Transverse colon (tissue), 4 donors: ENCODE measurements at places on chromosomes 3 and 15. TPM values are rescaled to one million over a fixed set of nuclear protein-coding genes. Genes with fewer than 3 reads are reported as not detected.
A peak's percentile ranks its signal among the peaks of the same experiment; 100 is the strongest.

- peak; percentile 47 for DNase-seq
These were observed 33.1 kb downstream of the GRK7 start for GRCh38 chr3:141796081-141796888.

DNA sequence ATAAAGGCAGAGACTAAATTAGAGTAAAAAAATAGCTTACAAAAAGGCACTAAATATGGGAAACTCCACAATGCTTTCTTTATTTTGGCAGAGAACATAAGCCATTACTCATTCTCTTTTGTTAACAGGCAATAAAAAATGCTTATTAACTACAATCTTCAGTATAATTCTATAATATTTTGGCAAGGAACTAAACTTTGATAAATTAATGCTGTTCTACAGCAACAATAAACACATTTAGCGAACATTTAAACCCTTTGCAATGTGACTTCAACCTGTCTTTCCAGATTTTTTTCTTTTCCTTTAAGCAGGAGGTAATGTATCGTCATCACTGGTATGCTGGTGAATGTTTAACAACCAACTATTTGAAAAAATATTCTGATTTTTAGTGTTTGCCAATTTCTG lies 42.2 kb upstream of the POU1F1 start:
- no peak for DNase-seq

GRCh38 chr15:64930019-64930652 lies 18.4 kb downstream of the ANKDD1A start:
- peak; percentile 44 for DNase-seq

DNA sequence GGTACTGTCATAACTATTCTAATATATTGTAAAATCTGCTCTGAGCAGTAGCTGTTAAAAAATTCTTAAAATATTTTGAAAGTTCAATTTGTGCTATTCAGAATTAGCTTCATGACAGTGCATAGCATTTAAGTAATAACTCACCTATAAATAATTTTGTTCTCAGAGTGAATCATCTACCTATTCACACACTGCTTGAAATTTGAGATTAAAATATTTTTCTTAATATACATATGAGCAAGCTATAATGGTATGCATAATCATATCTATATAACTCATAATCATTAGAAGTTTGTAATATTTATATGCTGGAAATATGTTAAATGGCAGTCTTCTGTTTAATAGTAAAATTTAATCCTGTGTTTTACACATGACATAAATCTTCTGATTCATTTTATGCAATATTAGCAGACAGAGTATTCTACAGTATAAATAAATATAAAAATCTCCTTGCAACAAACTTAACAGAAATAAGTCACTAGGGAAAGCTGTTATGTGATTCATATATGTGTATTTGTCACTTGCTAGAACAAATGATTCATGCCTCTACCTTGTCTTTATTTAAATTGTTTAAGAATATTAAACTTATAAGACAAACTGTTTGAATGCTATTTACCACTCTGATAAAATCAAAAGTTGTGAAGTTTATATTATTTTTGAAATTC lies 710.8 kb downstream of the PLOD2 start:
- no peak for DNase-seq

DNA sequence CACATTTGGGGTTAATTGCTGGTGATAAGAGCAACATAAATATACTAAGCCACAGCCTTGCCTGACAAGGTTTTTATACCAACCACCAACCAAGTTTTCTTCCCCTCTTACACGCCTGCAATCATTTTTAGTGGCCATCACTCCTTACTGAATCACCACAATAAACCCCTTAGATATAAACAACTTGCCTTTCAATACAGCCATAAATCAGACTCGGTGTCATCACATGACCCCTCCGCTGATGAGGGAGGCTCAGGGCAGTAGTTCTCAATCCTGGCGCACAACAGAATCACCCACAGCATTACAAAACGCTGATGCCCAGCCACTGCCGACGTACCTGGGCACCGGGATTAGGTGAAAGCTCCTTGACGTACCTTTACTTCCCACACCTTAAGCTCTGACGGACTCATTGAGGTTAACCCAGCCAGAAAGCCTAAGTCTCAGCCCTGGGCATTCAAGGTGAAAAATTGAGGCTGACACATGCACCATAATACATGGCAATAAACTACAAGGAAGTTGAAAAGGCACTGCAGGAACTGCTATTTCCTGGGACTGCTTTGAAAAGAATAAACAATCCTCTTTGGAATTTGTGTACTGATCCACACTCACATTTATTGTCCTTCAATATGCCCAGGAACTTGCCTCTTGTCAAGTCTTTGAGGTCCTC lies 17.1 kb downstream of the ADCY5 start:
- DNase-seq = peak; percentile 48

DNA sequence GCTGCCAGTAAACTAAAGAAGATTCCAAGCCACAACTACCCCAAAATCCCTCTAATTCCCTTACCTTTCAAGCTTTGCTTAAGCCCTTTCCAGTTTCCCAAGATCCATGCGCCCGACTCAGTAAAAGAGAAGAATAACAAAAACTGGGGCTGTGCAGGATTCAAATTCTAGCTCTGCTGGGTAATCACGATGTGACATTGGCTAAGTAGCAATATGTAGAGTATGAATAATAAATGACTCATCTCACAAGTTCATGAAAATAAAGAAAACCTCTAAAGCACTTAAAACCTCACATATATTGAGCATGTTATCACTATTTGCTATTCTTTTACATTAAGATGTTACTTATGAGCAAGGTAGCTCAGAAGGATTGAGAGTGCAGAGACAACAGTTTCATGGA lies 522.2 kb upstream of the ZNF717 start:
- no peak for DNase-seq

- DNase-seq = no peak
These were observed 216.5 kb upstream of the CGNL1 start for GRCh38 chr15:57159767-57160166.

- no peak for DNase-seq
These were observed 511.9 kb downstream of the GBE1 start for GRCh38 chr3:81249540-81250029.

DNA sequence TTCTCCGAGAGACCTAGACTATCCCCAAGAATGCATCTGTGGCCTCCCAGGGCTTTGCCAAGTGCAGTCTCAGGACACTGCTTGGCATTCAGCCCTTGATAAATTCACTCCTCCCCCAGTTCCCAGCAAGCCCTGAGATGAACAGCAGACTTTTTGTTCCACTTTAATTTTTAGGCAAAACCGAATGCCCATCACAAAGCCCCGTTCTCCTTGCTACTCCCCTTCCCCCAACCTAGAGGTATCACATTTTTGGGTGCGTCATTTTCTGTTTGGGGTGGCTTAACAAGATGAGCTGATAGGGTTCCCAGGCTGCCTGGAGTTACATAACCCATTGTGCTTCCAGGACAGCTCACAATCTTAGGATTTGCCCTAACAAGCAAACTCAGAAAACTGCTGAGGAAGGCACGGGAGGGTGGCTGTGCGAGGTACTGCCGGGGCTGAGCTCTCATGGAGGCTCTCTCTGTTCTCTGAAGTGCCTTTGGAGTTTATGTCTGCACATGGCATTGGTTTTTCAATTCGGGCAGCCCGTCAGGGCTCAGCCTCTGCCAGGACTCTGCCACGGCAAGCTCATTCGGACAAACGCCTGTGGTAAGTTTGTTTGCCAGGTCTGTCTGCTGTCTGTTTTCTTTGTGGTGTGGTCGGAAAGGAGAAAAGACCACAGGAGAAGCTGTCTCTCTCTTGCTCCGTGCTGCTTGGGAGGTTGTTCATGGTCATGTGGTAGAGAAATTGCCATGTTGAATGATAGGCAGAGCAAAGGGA lies at the start of gene TRAK1:
Gene TRAK1, plus strand, starts transcription at position 385 of the 759 bp plus-strand sequence. Its CDS starts 113 bp downstream, at position 498.
- DNase-seq = no peak

DNA sequence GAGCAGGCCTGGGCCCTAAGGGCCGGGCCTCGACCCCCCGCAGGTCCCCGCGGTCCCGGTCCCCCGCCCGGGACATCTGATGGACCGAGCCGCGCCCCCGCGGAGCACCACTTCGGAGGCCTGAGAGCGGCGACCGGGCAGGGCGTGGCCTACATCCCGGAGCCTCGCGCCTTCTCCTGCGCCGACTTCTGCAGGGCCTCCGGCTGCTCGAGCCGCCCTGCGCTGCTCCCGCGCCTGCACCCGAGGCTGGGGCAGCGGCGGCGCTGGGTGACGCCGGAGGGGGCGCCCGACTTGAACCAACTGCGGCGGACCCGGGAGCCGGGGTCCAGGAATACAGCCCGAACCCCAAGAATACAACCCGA lies 14.9 kb upstream of the GP9 start:
- no peak for DNase-seq

DNA sequence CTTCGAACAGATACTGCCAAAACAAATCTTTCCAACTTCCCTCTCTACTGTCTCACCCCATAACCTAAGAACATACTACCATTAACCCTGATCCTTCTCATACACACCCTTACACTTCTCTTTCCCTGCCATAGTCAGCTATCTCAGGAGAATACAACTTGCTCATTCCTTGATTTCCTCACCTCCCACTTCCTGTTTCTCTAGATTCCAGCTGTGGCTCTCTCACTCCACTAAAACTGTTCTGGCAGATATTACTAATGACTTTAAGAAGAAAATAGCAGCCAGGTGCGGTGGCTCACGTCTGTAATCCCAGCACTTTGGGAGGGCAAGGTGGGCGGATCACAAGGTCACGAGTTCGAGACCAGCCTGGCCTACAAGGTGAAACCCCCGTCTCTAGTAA lies 4.6 kb downstream of the LSG1 start:
- DNase-seq = no peak

DNA sequence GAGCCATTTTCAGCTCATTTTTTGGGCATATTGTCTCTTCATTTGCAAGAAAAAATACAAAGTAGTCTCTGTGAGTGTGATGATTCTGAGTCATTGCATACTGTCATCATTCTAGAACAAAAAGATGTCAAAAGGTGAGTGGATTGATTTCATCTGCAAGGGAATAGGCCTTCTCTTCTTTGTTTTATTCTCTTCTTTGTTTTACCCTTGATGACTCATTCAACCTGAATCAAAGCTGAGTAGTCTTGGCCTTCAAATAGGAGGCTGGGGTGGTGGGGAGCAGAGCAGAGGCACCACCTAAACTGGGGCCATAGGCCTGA lies 25.4 kb downstream of the CYP19A1 start:
- DNase-seq = no peak

- DNase-seq = no peak
These were observed 203.6 kb upstream of the PDZRN3 start for GRCh38 chr3:73828348-73828747.

DNA sequence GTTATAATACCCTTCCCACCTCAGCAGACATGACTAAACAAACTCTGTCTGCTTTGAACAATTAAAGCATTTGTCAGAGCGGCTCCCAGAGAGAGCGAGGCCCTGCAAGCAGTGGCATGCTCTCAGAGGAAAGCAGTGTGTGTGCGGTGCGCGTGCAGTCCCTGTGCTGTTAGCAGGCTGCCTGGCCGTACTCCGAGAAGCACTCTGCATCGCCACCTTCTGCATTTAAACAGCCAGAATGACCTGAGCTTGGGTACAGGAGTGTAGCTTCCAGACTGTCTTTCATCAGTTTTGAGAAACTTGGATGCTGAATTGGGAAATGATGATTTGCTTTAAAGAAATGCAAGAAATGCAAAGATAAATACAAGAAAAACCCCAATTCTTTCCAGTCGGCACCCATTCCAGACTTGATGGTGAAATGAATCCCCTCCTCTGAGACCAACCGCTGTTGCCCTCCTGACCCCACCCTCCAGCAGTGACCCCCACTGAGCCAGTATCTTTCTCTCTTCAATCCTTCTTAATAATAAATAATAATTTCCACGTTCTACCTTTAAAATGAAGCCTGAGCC lies 113.5 kb downstream of the VGLL4 start:
- no peak for DNase-seq

- no peak for DNase-seq
These were observed 36.2 kb upstream of the MRPL3 start for GRCh38 chr3:131538968-131539367.

DNA sequence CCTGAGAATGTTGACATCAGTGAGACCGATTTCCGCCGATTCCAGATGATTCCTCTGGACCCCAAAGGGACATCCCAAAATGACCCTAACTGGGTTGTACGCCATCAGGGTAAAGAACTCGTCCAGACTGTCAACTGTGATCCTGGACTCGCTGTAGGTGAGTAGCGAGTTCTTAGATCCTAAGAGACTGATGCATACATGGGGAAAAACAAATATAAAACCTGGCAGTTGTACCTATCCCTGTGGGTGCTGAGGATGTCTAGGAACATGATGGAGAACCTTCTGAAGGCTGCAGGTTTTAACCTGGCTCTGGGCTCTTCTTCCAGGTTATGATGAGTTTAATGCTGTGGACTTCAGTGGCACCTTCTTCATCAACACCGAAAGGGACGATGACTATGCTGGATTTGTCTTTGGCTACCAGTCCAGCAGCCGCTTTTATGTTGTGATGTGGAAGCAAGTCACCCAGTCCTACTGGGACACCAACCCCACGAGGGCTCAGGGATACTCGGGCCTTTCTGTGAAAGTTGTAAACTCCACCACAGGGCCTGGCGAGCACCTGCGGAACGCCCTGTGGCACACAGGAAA lies 12.3 kb downstream of the THBS1 start:
- peak; percentile 25 for DNase-seq

- DNase-seq = no peak
These were observed 39.5 kb downstream of the MAGEF1 start for GRCh38 chr3:184672335-184672734.

GRCh38 chr3:2446146-2446545 lies 347.5 kb downstream of the CNTN4 start:
- no peak for DNase-seq

DNA sequence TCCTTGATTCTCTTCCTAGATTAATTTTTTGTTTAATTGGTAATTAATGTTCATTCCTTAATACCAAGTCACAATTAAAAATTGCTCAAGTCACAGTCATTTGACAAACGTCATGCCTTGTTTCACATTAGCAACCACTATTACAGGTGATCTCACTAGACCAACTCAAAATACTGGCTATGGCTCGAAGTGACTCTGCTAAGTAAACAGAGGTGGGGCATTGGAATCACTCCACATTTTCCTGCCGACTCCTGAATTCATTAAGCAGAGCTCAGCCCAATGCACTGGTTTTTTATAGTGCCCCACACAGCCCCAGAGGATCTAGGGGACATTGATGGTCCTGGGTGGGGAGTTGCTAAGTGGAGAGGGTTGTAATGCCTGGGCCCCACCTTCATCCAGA lies 201.2 kb upstream of the NSMCE3 start:
- DNase-seq = peak; percentile 39

DNA sequence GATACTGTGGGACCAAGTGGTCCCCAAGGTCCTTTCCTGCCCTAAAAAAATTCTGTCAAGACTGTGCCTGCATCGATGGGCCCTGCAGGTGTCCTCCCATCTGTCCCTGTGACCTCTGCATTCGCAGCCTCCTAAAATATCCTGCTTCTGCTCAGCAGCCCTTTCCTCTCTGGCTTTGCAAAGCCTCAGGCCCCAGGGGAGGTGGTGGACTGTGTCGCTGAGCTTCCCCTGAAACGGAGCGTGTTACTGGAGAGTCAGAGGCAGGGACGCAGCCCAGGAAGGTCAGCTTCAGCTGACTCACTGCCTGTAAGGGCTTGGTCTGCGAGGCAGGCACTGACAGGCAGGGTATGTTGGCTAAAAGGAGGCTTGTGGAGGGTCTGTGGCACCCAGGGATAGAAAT lies 110.0 kb downstream of the RAB11A start:
- no peak for DNase-seq

Gene VGLL4
- 67.3 TPM for total RNA-seq

Gene CLDND1
- total RNA-seq = 170 TPM

Gene RHOV
- 6.7 TPM for total RNA-seq

Gene SCAPER
- total RNA-seq = 44.2 TPM

Gene PPM1L
- 17.2 TPM for total RNA-seq

Gene SNTN
- total RNA-seq = not detected

Gene RCCD1
- 18.6 TPM for total RNA-seq

Gene MORC1
- total RNA-seq = not detected

Gene CIDEC
- 49.7 TPM for total RNA-seq

Gene TMEM44
- total RNA-seq = 60.3 TPM

Gene MYL3
- total RNA-seq = not detected

Gene SI
- total RNA-seq = 1.6 TPM

Gene IQCH
- total RNA-seq = 1.6 TPM

Gene ASB14
- not detected for total RNA-seq
